Stomach (tissue), 19 donors: ENCODE measurements at places on chromosomes 3 and 15.

- DNase-seq: no peak
These were observed 534.1 kb upstream of the KCNMB2 start for GRCh38 chr3:178002113-178002512.

DNA sequence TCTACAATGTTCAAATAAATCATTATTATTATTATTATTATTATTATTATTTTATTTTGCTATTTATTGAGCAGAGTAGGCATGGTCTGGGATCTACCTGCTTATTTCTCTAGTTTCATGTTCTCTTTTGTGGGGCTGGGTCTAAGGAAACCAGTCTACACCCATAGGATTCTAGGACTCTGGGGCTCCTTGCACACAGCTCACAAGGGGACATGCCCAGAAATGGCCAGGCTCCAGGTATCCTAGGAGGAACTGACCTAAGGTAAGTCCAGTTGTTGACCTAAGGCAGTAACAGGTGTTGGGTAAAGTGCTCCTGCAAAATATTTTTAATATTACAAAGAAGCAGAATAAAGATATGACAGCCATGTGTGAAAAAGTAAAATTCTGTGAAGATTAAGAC is 149.6 kb upstream of the TBL1XR1 start:
- no peak for DNase-seq

GRCh38 chr15:43253431-43254403 is 13.0 kb downstream of the TGM5 start:
- peak; percentile 56 for DNase-seq

DNA sequence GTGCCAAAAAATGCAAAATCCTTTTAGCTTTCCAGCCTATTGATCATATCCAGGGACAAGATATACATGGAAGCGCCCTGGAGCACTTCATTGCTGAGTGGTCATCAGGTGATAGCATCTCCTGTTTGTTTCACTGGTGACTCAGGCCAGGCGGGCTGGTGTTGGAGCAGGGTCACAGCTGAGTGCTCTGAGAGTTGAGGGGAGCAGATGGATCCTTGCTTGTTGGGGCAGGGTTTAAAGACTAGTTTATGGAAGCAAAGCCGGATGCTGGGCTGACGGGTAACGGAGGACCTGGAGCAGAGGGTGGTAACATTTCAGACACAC is 405.0 kb upstream of the TPM1 start:
- no peak for DNase-seq

- peak; percentile 87 for DNase-seq
These were observed 121.7 kb upstream of the SPRED1 start for GRCh38 chr15:38130740-38131498.

DNA sequence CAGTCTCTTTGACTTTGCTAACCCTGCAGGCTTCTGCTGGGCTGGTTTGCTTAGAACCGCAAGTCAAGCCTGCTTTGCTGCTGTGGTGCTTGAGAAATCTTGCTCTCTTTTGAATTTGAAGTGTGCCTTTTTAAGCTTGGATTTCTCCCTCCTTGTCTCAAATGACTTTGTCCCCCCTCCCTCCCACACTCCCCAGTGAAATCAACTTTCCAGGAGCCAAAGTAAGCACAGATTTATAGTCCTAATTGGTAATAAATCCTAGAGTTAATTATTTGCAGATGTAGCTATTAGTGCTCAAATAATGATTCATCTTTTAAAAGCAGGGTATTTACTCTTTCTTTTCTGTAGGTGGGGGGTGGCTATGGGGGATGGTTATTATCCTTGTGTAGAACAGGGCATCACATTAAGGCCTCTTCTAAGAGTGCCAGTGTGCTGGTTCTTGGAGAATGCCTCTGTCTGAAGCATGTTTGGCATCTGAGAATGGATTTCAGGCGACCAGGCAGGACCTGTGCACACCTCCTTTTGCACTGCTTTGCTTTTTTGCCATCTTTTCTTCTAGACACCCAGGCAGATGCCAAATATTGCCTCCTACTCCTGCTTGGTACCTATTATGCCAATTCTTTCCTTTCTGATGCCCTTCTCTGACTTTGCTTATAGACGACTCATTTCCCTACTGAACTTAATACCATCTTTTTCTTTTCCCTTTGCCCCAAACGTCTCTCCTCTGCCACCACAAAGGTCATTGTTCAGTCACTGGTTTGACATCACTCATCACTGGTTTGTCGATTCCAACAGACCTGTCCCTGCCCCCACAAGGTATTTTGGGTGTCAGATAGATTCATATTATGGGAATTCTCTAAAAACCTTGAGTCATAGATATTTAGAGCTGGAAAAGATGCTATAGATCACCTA is 50.7 kb downstream of the CLDN11 start:
- DNase-seq: no peak

DNA sequence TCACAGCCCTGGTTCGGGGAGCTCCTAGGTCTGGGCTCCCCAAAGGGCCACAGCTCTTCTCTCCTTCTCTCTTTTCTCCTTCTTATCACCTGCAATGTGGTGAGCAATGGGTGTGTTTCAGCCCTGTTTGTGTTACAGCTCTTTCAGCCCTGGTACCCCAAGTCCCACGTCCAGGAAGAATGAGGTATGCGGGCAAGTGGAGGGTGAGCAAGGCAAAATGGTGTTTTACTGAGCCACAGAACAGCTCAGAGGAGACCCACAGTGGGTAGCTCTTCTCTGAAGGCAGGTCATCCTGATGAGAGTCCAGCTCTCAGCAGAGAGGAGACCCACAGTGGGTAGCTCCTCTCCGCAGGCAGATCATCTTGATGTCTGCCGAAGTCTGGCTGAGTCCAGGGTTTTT is 86.8 kb downstream of the BFSP2 start:
- no peak for DNase-seq

- DNase-seq: no peak
These were observed 17.6 kb downstream of the PAQR5 start for GRCh38 chr15:69316291-69316690.

DNA sequence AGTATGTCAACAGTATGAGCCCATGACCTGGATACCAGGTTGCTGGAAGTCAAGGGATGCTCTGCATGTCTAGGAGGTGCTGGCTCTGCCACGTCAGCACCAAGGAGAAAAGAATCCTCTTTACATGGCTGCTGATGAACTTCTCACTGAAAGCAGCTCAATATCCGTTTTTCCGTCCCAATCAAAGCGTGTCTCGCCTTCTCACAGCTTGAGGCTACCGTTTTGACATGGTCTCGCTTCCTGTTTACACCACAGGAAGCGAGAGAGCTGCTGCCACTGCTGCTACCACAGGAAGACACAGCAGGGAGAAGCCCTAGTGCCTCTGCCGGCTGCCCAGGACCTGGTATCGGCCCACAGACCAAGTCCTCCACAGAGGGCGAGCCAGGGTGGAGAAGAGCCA is 27.3 kb downstream of the STARD5 start:
- peak; percentile 61 for DNase-seq

DNA sequence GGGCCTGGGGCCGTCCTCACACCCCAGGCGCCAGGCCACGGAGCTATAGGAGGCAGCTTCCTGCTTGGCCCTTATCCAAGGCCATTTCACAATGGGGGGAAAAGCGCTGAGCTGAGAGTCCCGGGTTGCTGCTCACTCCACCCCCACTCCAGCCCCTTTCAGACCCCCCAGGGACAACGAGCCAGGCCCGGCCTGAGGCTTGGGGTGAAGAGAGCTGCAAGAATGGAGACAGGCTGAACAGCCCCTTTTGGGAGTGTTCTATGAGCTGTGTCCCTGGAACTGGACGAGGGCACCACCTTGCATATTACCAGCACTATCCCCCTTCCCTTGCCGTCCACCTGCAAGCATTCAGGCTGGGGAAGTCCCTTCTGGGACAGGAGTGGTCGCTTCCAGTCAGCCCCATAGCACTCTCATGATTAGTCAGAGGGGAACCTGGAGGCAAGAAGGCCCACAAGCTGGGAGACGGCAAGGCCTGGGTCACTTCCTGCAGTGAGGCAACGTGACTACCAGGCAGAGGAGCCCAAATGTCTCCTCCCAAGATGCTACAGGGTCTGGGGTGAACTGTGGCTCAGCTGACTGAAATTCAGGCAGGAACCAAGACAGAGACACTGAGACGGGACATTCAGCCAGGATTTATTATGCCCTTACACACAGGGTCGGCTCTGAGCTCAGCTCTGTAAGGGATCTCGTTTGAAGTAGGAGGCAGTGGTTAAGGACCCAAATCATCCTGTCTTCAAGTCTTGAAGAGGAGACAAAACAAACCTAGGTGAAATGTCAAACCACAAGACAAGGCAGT is 8.6 kb upstream of the SRP14 start:
- DNase-seq: peak; percentile 83

DNA sequence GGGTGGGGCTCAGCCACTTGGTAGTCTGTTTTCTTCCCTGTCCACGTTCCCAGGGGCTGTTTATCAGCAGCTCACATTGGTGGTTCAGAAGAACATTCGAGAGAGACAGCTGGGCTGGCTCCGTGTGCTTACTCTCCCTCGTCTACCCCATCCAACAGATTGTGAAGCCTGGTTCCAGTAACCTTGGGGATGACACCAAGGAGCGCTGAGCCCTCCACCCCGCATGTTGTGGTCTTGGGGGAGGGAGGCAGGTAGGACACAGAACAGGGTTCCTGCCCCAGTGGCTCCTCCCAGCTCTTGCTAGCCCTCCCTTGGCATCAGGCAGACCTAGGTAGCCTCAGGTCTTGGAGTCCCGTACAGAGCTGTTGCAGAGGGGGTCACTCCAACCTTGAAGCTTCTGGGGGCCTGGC is 33.1 kb downstream of the KLF13 start:
- peak; percentile 63 for DNase-seq

DNA sequence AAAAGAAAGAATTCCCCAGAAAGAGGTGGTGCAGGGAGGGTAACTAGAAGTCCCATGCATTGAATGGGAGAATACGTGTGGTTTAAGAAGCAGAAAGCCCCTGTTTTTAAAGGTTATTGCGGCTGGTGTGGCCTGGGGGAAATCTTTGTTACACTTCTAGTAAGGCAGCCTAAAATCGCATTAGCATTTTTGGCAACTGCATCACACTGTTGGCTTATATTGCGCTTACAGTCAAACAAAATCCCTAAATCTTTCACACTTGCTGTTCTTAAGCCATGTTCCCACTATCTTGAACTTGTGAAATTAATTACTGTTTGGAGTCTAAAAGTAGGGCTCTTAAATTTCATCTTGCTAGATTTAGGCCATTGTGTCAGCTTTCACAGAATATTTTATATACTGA is 66.0 kb upstream of the GOLIM4 start:
- DNase-seq: no peak

DNA sequence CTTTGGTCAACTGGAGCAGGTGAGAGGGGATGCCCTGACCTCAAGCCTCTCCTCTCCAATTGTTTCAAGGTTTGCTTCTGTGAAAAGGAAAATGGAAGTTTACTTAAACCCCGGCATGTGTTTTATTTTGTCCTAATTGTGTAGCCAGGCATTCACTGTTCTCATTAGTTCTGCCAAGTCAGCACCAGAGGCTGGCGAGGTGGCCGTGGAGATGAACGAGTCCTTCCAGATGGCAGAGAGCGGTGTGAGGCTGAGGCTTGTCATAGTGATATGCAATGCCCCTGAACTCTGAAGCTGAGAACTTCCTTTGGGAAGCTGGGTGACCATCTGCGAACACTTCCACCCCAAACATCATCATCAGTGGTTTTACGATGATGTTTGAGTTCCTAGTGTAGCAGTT is 199.6 kb downstream of the TJP1 start:
- no peak for DNase-seq

DNA sequence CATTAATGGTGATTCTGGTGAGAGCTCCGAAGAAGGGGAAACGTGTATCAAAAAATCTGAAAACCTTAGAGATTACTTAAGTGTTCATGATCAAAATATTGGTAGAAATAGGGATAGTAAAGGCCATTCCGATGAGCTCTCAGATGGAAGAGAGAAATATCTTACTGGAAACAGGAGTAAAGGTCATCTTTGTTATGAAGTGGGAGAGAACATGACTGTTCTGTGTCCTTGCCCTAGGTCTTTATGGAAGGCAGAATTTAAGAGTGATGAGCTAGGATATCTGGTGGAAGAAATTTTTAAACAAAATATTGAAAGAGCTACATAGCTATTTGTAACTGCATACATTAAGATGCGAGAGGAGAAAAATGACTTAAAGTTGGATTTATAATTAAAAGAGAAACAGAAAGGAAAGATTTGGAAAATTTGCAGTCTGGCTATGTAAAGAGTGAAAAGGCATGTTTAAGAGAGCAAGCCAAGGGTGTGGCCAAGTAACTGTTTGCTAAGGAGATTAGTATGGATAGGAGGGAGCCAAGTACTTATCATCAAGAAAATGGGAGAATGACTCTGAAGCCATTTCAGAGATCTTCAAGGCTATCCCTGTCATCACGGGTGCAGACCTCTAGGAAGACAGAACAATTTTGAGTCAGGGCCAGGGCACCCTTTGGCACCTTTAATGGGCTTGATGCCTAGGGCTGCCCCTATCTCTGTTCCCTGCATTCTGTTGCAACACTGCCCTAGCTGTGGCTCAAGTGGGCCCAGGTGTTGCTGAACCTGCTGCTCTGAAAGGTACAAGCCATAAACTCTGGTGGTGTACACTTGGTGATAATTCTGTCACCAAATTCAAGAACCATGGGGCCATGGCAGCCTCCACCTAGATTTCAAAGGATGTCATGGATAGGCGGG is 27.3 kb downstream of the SLMAP start:
- DNase-seq: peak; percentile 35

- no peak for DNase-seq
These were observed 14.4 kb downstream of the CHST13 start for GRCh38 chr3:126538316-126538715.

DNA sequence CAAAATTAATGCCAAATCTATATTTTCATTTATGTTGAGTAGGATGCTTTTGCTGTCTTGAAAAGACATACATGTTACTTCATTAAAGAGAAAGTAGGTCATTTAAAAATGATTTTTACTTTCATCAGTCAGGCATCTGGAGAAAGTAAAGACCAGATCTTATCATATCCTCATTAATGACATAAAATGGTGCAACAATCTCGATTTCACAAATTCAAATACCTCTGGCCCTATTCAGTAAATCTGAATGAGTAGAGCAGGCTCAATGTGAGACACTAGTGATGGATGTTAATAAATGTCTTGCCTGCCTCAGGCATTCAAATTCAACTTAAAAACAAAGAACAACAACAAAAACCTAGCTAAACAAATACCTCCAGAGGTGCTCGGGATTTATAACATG is 714.1 kb downstream of the NAALADL2 start:
- DNase-seq: no peak

DNA sequence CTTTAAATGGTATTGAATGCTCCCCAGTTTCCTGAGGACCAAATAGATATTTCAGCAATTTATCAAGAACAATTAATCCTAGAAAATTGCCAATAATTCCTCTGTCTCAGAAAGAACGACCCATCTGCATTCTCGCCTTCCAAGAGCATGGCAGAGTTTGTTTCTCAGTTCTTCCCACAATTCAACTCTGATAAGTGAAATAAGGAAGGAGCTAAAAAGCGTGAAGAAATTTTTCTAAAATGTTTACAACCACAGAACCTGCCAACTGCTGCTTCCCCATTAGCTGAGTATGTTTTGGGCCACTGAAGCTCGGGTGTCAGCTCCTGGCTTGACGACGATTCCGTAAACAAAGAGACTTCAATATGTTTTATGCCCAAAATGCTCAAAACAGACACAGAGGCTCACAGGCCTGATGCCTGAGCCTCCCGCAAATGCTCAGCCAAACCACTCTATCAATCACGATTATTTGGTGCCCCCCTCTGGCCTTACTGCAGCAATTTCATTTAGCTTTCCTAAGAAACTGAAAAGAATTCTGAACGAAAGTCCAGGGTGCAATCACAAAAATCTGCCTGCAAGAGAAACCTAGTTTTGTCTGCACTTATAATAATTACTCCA is 259.2 kb upstream of the CCDC54 start:
- no peak for DNase-seq

- DNase-seq: no peak
These were observed 9.8 kb upstream of the SUCNR1 start for GRCh38 chr3:151863611-151864010.

GRCh38 chr15:96336108-96336595 is 5.7 kb downstream of the NR2F2 start:
- peak; percentile 23 for DNase-seq

- DNase-seq: no peak
These were observed 113.7 kb upstream of the PRTG start for GRCh38 chr15:55856506-55857164.
